T-helper 2 cell (primary cell): ENCODE measurements at places on chromosomes 4 and X.

DNA sequence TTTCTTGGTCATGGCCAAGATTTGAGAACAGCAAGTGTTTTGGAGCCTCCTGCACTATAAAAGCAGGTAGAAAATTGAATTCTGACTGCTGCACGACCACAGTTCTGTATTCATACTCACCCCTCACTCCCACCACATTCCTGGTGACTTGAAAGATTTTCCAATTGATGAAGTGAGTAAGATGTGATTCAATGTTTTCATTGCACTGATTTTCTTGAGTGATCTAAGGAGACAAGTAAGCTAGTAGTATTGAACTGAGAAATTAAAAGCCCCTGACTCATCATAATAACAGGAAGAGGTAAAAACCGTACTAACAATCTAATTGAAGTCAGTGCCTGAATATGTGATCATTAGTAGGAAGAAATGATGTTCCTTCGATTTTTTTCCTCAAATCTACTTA, 6.1 kb upstream of the SEC24D start:
- DNase-seq, result no peak

DNA sequence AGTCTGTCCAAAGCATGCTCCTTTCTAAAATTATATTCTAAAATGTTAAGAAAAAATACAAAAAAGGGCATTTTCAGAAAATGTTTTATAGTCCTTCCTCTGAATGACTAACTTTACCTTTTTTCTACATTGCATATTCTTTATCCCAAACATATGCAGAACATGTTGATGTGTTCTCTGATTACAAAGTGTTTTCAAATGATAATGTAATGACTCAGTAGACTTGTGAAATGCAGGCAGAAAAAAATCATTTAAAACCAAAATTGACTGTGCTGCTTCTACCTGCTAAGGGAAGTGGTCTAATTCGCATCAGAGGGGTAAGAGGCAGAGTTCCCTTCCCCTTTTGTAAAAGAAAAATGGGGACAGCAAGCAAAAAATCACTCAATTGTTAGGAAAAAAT, 22.7 kb upstream of the YTHDC1 start:
- DNase-seq, result no peak

GRCh38 chr4:123055943-123056342, 133.5 kb upstream of the NUDT6 start:
- no peak for DNase-seq

GRCh38 chrX:104281564-104281963, 26.8 kb upstream of the ESX1 start:
- no peak for DNase-seq

- no peak for DNase-seq
Observed at GRCh38 chr4:146165840-146166239, 9.7 kb upstream of the LSM6 start.

DNA sequence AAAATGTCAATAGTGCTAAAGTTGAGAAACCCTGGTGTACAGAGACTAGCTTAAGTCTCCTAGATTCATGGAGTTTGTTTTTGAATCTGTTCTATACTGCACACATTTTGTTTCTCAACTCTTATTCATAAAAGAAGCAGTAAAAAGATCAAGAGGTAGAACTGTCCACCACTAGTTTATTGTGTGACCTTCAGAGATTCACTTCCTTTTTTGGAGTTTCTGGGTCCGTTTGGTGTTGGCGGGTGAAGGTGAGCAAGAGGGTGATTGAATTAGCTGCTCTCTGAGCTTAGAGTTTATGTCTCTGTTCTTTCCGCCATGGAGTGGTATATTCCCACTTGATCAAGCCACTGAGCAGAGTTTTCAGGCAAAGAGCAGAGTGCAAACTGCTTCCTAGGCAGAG, 21.4 kb upstream of the PLAC1 start:
- no peak for DNase-seq

- no peak for DNase-seq
Observed at GRCh38 chr4:125550769-125551168, 236.0 kb downstream of the FAT4 start.

DNA sequence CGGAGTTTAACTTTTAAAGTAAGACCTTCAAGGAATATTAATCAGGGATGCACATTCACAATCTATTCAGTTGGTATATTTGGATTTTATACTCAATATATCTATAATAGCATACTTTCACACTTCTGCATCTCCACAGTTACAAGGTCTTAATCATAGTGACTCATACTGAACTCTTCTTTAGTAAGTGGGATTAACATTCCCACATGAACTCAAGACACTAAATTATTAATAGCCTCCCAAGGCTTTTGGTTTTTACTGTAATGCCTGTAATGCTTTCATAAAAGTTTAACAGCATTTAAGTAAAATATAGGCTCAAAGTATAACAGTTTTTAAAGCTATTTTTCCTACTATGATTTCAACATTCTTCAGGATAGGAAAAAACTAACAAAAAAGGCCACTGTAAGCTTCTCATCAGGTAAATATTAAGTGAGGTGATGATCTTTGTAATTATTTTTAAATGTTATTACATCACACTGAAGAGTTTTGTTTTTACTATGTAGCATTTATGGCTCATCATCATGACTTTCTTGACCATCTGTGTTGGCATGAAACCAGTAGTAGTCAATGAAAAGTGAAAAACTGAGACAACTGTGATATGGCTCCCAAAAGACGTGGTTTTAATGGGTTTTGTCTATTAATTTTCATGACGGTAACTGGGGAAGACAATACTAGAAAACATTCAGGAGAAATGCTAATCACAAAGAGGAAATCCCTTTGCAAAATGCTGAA, 91.5 kb upstream of the GALNT7 start:
- no peak for DNase-seq

- DNase-seq, result no peak
Observed at GRCh38 chr4:19711871-19712270, 539.8 kb upstream of the SLIT2 start.

- DNase-seq, result no peak
Observed at GRCh38 chrX:112380541-112381278, 298.1 kb upstream of the TRPC5 start.

DNA sequence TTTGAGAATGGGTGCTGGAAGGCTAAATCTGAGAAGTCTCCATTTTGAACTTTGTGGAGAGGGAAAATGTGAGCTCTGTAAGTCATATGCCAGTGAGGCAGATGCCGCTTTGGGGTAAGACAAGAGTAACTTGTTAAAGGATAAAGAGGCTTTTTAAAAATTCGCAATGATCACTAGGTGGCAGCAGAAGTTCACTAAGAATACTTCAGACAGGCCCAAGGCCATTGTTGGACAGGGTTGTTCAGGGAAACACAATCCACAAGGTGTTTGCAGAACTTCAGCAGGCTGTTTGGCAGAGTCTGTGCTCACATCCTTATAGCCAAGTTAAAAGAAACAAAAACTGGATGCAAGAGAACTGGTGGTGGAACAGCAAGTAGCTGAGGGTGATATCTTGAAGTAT, 13.7 kb upstream of the PIGA start:
- peak; percentile 9 for DNase-seq

GRCh38 chr4:68954126-68954525, 2.5 kb upstream of the UGT2A3 start:
- DNase-seq, result no peak

DNA sequence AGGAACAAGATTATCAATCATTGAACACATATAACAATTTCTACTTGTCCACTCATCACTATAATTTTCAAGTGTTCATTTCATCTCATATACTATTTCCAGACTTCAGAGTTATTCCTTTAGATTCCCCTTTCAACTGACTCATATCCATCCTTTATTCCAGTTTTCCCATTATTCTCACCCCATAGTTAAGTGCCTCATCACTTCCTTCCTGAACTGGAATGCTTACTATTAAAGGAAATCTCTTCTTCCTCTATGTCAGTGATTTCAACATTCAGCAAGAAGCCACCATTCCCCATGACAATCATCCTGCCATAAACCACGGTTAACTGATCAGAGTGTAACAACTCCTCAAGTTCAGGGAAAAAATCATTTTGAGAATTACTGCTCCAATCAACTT, 198.9 kb downstream of the FBXO8 start:
- no peak for DNase-seq

GRCh38 chr4:71300362-71300761, 38.5 kb upstream of the SLC4A4 start:
- no peak for DNase-seq

DNA sequence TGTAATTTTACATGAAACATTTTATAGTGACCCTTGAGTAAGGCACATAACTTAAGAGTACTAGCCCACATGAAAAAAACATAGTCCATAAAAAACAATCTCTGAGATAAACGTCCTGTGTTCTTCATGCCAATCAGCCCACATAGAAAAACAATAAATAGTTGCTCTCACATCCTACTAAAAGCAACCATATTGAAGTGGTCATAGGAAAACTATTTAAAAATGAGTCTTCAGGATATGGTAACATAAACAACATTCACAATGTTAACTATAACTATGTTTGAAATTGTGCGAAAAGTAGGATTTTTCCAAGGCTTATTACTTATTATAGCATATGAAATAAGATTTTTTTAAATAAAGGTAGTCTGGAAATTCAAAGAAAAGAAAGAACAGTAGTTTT, 77.1 kb upstream of the EPHA5 start:
- no peak for DNase-seq

DNA sequence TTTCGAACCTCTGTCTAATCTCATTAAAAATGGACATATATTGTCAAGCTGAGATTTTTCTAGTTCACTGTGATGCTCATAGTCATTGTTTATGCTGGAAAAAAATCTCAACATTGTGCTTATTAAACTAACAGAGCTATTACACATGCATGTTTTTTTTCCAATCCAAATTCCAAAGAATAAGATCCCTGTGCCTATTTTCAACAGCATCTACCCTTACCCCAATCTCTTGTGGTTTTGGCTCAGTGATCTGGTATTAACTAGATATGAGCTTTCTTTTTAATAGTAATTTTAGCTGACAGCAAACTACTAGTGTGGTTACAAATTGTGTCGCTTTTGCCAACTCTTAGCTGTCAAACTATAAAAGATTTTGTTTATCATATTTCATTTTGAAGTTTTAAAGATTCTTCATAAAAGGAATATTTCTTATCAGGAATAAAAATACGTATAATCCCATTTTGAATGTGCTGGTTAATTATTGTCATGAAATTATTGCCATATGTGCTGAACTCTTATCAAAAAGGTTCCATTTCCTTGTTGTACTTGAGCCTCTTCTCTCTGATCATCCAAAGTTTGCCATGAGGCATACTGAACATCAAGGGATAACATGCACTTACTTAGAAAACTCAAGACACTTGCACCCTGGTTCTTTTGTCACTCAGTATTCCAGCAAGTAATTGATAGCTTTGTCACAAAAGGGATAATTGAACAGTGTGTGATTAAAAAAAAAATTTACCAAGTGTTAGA, 241.2 kb downstream of the ARHGAP24 start:
- no peak for DNase-seq

- DNase-seq, result no peak
Observed at GRCh38 chr4:24934311-24934710, 21.5 kb upstream of the CCDC149 start.

GRCh38 chr4:127822430-127822829, 40.3 kb downstream of the HSPA4L start:
- DNase-seq, result no peak

GRCh38 chr4:183284965-183285364, 35.1 kb downstream of the CLDN22 start:
- DNase-seq, result no peak

DNA sequence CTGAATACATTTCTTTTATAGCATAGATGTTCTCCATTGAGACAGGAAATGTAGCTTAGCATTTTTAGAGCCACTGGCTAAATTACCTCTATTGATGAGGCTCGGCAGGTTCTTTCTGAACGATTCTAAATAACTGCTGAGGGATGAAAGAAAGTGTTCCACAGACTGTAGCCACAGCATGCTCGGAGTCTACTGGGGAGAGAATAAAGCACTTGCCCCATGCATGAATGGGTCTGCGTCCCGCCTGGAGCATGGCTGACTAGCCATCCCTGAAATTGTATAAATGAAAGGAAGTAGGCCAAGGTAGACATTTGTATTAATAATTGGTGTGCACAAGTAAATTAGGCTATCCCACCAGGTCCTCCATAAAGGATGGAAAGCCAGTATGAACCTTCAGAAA, 269.8 kb downstream of the COL25A1 start:
- no peak for DNase-seq

DNA sequence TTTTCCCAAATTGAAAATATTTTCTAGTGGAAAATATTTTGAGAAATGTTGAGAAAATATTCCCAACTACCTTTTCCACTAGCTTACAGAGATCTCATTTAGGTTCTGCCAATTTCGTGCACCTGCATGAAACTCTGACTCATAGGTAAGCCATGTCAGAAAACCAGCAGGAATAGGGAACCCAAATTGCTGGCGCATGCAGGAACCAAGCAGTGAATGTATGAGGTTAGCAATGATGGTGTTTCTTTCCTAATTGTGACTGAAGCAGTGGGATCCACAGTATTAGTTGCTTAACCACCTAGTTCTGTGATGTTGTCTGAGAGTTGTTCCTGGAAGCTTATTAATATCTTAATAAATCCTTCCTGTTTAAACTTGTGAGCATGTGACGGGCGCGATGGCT, 381.0 kb upstream of the TRAM1L1 start:
- no peak for DNase-seq

DNA sequence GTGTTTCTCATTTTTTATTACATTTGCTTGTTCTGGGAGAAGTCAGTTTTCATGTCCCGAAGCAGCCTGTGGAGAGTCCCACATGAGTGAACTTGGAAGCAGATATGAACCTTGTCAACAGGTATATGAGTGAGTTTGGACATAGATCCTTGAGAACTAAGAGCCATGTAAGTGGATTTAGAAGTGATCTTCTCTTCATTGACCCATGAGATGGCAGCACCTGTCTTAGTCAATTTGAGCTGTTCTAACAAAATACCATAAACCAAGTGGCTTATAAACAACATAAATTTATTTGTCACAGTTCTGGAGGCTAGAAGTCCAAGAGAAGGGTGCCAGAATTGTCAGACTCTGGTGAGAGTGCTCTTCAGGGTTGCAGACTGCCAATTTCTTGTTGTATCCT, 1043.8 kb downstream of the ADGRL3 start:
- DNase-seq, result no peak

DNA sequence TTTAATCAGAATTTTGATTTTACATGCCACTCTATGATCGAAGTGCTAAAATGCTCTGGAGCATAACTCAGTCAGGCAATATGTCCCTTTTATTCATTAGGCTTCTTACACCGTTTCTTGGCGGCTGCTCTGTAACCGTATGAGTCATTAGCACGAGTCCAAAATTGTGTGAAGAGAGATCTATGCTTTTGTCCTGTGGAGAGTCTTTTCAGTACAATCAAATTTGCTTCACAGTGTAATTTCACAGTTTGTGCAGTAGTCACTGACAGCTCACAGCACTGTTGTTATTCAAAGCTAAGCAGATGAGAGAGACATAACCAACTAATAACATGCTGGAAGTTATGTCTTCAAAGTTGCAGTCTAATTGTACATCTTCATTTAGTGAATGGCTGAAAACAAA, 167.8 kb downstream of the PCDH10 start:
- DNase-seq, result no peak

DNA sequence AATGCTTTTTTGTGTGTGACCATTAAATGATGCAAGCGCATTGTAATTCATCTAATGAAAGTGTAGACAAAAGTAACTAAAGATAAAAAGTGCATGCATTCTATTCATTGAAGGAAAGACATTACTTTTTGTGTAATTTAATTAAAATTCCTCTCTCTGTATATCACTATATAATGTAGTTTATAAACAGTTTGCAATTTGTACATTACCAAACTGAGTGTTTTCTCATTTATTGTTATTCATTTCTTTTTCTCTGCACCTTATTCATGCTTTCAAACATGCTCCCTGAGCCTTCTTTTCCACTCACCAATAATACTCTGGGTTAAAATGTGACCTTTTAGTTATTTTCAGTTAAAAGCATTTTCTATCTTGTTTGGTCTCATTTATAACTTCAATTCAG, 713.7 kb upstream of the AADAT start:
- no peak for DNase-seq
